MCF 10A (cell line): ENCODE measurements at places on chromosomes 12 and 14. TPM values are rescaled to one million over a fixed set of nuclear protein-coding genes. Genes with fewer than 3 reads are reported as not detected.

DNA sequence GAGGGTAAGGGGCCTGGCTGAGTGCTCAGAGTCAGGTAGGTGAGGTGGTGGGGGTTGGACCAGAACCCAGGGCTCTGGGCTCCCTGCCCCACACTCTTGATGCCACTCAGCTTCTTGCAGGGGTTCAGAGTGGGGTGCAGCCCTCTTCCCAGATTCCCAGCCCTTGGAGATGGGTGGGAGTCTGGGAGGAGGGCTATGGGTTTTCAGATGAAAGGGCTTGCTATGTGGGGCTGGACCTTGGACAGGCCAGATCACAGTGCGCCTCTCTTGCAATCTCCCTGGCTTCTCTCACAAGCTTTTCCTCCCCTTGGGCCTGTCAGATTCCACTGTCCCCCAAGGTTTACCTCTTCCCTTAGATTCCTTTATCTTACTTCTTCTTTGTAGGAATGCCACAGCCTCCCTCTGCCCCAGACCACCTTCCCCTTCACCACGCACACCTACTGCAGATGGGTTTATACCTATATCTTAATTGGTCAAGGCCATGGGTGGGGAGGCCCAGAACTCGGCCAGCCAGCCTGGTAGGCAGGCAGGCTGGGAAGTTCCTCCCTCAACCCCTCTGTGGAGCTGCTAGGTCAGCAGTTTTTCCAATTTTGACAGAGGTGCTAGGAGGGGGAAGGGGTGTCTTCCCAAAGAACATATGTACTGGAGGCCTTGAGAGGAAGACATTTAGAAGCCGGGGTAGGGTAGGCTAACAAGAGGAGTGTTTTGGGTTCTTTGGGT lies 1.4 kb downstream of the NYNRIN start:
- H3K36me3 ChIP-seq, result no peaks in the 10 kb centered on the region
- peaks cover 37% of the 10 kb centered on the region for H3K4me1 ChIP-seq
- H3K27me3 ChIP-seq, result no peaks in the 10 kb centered on the region
- DNase-seq, result no peak
- no peak overlapping the region for H3K4me3 ChIP-seq
- H3K27ac ChIP-seq, result no peak overlapping the region

DNA sequence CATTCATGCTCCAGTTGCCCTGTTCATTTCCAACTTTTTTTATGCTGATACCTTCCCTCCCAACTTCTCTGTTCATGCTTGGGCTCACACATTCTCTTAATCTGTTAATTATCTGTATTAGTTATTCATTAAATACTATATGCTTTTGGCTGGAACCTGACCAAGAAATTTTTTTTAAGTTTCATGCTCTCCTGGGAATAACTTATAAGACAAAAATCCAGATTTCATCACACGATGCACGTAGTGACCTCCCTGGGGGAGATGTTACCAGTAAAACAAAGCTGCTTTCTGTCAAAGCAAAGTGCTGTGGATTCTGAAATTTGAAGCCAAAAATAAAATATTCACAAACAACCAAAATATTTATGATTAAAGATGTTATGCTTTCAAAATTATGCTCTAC lies 215.0 kb upstream of the USP15 start:
- no peak overlapping the region for H3K4me3 ChIP-seq
- no peaks in the 10 kb centered on the region for H3K27me3 ChIP-seq
- no peak for DNase-seq

The CLEC1A gene
- total RNA-seq, result not detected in 2 replicates

The CYP46A1 gene
- 0.20 and 0.30 TPM in 2 replicates for total RNA-seq

GRCh38 chr12:114670291-114670980 lies 13.5 kb downstream of the TBX3 start:
- H3K4me3 ChIP-seq, result no peak overlapping the region
- no peaks in the 10 kb centered on the region for H3K27me3 ChIP-seq
- no peak for DNase-seq

- H3K4me3 ChIP-seq, result no peak overlapping the region
- no peaks in the 10 kb centered on the region for H3K36me3 ChIP-seq
- DNase-seq, result no peak
- peaks cover 6% of the 10 kb centered on the region for H3K4me1 ChIP-seq
These were observed 303.9 kb upstream of the SYT1 start for GRCh38 chr12:78560633-78561032.

The LMO3 gene
- not detected in 2 replicates for total RNA-seq

The PZP gene
- not detected in 2 replicates for total RNA-seq

GRCh38 chr12:130872179-130873096 lies 572 bp downstream of the RAN start:
- peak overlapping the region; percentile 81 for H3K27ac ChIP-seq
- DNase-seq, result no peak
- H3K27me3 ChIP-seq, result no peaks in the 10 kb centered on the region
- peaks cover 26% of the 10 kb centered on the region for H3K4me1 ChIP-seq
- H3K36me3 ChIP-seq, result peaks cover 52% of the 10 kb centered on the region

The GARIN6 gene
- not detected in 2 replicates for total RNA-seq

DNA sequence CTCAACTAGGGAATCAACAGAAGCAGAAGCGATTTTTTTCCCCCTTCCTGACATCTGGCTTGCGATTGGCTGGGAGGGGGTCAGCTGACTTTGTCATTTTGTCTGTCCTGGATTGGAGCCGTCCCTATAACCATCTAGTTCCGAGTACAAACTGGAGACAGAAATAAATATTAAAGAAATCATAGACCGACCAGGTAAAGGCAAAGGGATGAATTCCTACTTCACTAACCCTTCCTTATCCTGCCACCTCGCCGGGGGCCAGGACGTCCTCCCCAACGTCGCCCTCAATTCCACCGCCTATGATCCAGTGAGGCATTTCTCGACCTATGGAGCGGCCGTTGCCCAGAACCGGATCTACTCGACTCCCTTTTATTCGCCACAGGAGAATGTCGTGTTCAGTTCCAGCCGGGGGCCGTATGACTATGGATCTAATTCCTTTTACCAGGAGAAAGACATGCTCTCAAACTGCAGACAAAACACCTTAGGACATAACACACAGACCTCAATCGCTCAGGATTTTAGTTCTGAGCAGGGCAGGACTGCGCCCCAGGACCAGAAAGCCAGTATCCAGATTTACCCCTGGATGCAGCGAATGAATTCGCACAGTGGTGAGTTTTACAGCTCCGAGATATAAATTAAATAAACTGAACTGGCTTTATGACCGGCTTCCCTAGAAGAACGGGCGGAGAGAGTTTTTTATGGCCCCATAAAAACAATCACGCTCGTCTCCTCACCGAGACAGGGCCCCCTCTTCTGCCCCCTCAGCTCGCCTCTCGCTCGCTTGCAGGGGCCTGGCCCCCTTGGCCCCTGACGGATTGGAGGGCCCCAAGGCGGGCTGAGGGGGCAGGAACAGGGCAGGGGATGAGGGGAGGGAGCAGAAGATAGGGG lies at the start of gene HOXC6:
TSS of gene HOXC6 (plus strand) at position 127 of the 888 bp plus-strand sequence. CDS start at position 209, 82 bp downstream.
- peak; percentile 48 for DNase-seq
- H3K4me3 ChIP-seq, result peak within 1 kb of the TSS; percentile 75
- H3K4me1 ChIP-seq, result peaks cover 5% of the 10 kb centered on the region
- H3K27ac ChIP-seq, result peak within 1 kb of the TSS; percentile 31

- peak within 1 kb of the TSS; percentile 71 for H3K4me3 ChIP-seq
- no peaks in the 10 kb centered on the region for H3K36me3 ChIP-seq
- H3K27ac ChIP-seq, result peak within 1 kb of the TSS; percentile 79
- DNase-seq, result peak; percentile 58
- H3K4me1 ChIP-seq, result peaks cover 42% of the 10 kb centered on the region
- H3K27me3 ChIP-seq, result no peaks in the 10 kb centered on the region
These were observed at the start of gene LRRK2 for GRCh38 chr12:40224439-40225291. LRRK2 (plus strand) TSS chr12:40224997; CDS start chr12:40225132, 135 bp downstream.

DNA sequence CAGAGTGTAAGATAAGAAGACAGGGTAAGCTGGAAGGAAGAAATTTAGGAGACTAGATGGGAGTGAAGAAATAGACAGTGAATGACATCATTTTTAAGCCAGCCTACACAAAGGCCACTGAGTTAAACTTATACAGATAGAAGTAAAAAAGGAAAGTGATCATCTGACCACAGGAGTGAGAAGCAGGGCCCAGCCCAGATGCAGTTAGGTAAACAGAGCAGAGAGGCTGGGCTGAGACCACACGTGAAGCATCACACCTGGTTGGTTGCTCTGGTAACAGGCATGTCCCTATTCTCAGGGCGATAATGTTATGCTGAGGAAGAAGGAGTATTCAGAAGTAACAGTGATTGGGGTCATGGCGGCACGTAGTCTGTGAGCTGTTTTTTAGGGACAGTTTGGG lies 1079.4 kb downstream of the AACS start:
- H3K4me1 ChIP-seq, result no peaks in the 10 kb centered on the region
- no peak overlapping the region for H3K4me3 ChIP-seq
- no peak overlapping the region for H3K27ac ChIP-seq
- DNase-seq, result no peak
- no peaks in the 10 kb centered on the region for H3K36me3 ChIP-seq
- H3K27me3 ChIP-seq, result no peaks in the 10 kb centered on the region

The BICDL1 gene
- total RNA-seq, result 18.4 and 20.7 TPM in 2 replicates

- no peak overlapping the region for H3K4me3 ChIP-seq
- H3K27ac ChIP-seq, result no peak overlapping the region
- no peak for DNase-seq
These were observed 6.2 kb downstream of the RERG start for GRCh38 chr12:15214851-15215601.

DNA sequence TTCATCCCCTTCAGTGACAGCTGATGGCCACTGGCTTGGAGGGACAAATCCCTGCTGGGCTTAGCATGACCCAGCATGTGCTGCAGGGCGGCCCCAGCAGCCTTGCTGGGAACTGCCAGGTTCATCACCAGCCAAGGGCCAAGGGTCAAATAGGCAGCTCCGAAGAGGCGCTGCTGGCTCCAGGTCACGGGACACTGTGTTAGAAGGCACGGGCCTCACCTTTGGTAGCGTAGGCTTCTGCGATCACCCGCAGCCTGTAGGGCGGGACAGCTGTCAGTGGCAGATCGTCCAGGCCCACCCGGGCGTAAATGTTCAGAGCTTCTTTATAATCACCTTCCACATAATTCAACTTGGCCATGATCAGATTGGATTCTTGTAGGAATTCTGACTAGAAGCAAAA lies 35.7 kb downstream of the TTC7B start:
- H3K27me3 ChIP-seq, result no peaks in the 10 kb centered on the region
- peaks cover 5% of the 10 kb centered on the region for H3K36me3 ChIP-seq
- peaks cover 20% of the 10 kb centered on the region for H3K4me1 ChIP-seq
- H3K27ac ChIP-seq, result peak overlapping the region; percentile 39

The SERPINA6 gene
- not detected in 2 replicates for total RNA-seq

The C12orf54 gene
- total RNA-seq, result 1.5 and 1.9 TPM in 2 replicates

The GPRC5D gene
- total RNA-seq, result not detected in 2 replicates

DNA sequence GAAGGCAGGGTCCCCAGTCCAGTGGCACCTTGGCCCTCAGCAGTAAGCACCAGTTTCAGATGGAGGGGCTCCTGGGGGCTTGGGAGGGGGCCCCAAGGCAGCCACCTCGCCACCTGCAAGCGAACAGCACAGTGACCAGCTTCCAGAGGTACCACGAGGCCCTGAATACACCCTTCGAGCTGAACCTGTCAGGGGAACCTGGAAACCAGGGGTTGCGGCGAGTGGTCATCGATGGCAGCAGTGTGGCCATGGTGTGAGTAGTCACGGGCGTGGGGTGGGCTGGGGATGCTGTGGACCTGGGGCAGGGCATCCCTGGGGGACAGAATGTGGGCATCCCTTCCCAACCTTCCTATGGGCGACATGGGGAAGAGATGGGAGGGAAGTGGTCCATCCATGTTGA lies 11.2 kb downstream of the NYNRIN start:
- no peak for DNase-seq
- H3K4me3 ChIP-seq, result no peak overlapping the region
- H3K27me3 ChIP-seq, result no peaks in the 10 kb centered on the region
- no peaks in the 10 kb centered on the region for H3K4me1 ChIP-seq

DNA sequence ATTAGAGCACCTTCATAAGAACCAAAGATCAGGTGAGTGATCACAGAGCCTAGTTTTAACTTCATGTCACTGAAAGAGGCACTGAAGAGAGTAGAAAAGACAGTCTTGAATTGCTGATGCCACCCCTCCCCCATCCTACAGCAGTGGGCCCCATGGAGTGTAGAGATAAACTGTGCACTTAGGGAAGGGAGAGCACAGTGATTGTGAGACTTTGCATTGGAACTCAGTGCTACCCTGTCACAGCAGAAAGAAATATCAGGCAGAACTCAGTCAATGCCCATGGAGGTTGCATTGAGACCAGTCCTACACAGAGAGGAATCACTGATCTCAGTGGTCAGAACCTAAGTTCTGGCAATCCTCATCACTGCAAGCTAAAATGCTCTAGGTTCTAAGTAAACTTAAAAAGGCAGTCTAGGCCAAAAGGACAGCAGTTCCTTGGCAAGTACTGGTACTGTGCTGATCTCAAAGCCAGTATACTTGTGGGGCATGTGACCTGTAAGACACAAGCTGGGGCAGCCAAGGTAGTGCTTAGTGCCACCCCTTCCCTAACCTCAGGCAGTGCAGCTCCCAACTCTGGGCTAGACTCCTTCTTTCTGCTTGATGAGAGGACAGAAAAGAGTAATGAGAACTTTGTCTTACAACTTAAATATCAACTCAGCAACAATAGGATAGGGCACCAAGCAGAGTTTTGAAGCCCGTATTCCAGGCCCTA lies 94.1 kb downstream of the FSCB start:
- H3K4me3 ChIP-seq, result no peak overlapping the region
- H3K27me3 ChIP-seq, result no peaks in the 10 kb centered on the region
- no peak for DNase-seq

The VRTN gene
- not detected in 2 replicates for total RNA-seq

The IFT81 gene
- total RNA-seq, result 8.5 and 8.7 TPM in 2 replicates

DNA sequence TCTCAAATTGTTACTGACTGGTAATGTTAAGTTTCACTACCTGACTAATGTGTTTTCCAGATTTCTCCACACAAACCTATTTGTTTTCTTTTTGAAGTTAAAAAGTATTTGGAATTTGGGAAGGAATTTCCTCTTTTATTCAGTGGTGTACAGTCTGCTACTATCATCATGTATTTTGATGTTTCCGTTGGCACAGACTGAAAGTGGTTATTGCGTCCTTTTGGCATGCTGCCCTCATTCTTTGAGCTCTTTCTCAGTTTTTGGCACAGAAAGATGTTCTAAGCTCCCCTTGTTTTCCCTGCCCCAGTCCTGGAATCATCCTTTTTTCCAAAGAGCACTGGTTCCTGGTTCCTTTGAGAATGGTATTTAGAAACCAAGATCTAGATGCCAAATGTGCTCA lies 31.4 kb upstream of the RTRAF start:
- no peak overlapping the region for H3K4me3 ChIP-seq
- peaks cover 7% of the 10 kb centered on the region for H3K36me3 ChIP-seq
- peak; percentile 85 for DNase-seq
- H3K27ac ChIP-seq, result peak overlapping the region; percentile 20
- peaks cover 17% of the 10 kb centered on the region for H3K4me1 ChIP-seq

GRCh38 chr12:51199366-51199945 lies 18.4 kb downstream of the POU6F1 start:
- no peaks in the 10 kb centered on the region for H3K27me3 ChIP-seq
- H3K4me3 ChIP-seq, result no peak overlapping the region
- H3K36me3 ChIP-seq, result no peaks in the 10 kb centered on the region
- peaks cover 2% of the 10 kb centered on the region for H3K4me1 ChIP-seq
- no peak for DNase-seq

The RFX4 gene
- total RNA-seq, result not detected in 2 replicates

The PTPRQ gene
- total RNA-seq, result not detected in 2 replicates

The CLEC6A gene
- total RNA-seq, result not detected in 2 replicates

DNA sequence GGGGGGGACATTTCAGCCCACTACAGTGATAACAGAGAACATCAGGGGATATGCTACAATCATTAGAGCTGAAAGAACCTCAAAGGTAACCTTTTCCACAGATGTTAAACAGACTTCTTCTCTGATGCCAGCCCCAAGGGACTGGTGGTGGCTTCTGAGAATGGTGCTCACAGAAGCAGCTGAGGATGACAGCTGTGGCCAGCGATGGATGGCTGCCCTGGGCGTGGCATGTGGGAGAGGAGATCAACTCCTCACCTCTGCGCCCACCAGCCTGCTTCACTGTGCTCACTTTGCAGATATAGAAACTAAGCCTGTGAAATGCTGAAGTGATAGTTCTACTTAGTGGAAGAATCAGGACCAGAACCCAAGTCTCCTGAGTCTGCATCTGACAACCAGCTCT lies 33.0 kb downstream of the FOXN3 start:
- no peak overlapping the region for H3K4me3 ChIP-seq
- H3K27me3 ChIP-seq, result no peaks in the 10 kb centered on the region
- peak overlapping the region; percentile 73 for H3K27ac ChIP-seq
- DNase-seq, result no peak
